ENCODE measurements at places on chromosomes 6 and 20.

DNA sequence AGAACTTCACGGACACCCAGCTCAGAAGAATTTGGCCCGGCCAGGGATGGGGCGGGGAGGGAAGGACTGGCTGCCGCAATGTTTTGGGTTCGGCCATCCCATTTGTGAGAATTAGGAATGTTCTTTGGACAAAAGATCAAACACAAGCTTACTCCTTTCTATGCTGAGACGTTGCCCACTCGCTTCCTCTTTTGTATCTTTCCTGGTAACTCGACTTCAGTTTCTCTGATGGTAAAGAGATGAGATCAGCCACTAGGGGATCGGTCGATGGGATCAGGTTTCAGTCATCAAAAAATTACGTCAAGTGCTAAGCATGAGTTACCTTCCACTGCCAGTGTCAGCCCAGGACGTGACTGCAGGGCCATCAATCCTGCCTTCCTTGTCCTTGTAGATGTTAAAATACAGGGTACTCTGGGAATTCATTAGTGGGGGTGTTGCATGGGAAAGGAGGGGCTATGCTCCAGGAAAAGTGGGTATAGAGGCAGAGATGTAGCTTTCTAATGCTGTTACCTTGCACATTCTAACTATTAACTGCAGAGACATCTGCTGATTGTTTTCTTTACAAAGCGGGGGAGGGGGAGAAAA, 190.2 kb downstream of the TSHZ2 start:
- H3K4me1 ChIP-seq = no peaks in the 10 kb centered on the region
- peak; percentile 61 for DNase-seq
- H3K4me3 ChIP-seq = no peak overlapping the region
- H3K27me3 ChIP-seq = no peaks in the 10 kb centered on the region

DNA sequence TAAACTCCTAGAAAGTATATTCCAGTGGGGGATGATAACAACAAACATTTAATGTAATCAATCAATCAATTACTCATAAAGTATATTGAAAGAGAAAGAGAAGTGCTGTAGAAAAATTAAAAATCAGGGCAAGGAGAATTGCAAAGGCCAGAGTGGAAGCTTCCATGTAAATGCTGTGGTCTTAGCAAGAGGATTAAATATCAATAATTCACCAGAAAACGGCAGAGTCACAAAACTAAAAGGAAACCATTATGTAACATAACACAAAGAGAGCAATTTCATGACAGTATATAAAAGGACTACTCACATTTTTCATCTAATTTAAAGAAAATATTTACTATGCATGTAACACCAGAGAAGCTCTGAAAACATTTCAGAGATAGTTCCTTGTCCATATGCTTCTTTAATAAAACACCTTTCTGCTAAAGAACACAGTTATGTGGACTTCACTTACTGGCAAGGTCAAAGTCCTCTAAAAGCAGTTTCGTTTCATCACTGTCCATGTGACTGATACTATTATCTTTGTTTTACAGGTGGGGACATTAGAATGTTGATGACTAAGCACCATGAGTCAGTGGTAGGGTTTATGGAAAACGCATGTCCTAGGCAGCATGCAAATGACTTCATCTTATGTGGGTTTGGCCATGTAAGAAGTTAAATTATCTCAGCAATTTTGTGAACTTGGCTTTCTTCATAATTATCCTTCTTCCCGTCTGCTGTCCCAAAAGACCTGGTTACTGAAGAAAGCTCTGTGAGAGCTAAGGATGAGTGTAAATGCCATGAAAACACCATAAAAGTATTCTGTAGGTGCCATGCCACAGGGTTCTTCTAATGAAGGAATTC, 185.8 kb upstream of the TENT5A start:
- peaks cover 9% of the 10 kb centered on the region for H3K4me1 ChIP-seq
- no peak for DNase-seq
- no peak overlapping the region for H3K4me3 ChIP-seq
- H3K27me3 ChIP-seq = no peaks in the 10 kb centered on the region
- no peak overlapping the region for H3K27ac ChIP-seq

GRCh38 chr20:50744143-50744792, 12.9 kb downstream of the PARD6B start:
- no peak for DNase-seq
- peaks cover 20% of the 10 kb centered on the region for H3K4me1 ChIP-seq
- no peaks in the 10 kb centered on the region for H3K36me3 ChIP-seq
- peak overlapping the region; percentile 81 for H3K27ac ChIP-seq
- H3K27me3 ChIP-seq = no peaks in the 10 kb centered on the region

GRCh38 chr6:11315743-11316437, 83.4 kb upstream of the NEDD9 start:
- H3K27me3 ChIP-seq = no peaks in the 10 kb centered on the region
- no peak for DNase-seq
- H3K4me3 ChIP-seq = no peak overlapping the region
- H3K4me1 ChIP-seq = no peaks in the 10 kb centered on the region
- H3K36me3 ChIP-seq = no peaks in the 10 kb centered on the region
- H3K27ac ChIP-seq = peak overlapping the region; percentile 62

DNA sequence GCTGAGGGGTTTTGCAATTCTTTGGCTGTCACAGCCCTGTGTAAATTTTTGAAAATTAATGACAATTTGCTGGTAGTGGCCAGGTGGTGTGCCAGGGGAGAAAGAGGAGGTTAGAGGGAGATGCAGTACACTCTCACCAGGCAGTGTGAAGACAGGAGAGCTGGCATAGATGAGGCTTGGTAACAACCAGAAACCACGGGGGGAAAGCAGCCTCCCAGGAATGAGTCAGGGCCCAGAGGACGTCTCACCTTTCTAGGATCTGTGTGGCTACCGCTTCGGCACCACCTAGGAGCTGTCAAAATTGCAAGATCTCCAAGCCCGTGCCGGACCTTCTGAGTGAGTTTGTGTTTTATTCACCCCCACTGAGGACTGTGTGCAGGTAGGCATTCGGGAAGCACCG, 171.4 kb downstream of the PACRG start:
- H3K4me3 ChIP-seq = no peak overlapping the region
- no peaks in the 10 kb centered on the region for H3K27me3 ChIP-seq
- H3K27ac ChIP-seq = no peak overlapping the region
- no peak for DNase-seq
- no peaks in the 10 kb centered on the region for H3K36me3 ChIP-seq

DNA sequence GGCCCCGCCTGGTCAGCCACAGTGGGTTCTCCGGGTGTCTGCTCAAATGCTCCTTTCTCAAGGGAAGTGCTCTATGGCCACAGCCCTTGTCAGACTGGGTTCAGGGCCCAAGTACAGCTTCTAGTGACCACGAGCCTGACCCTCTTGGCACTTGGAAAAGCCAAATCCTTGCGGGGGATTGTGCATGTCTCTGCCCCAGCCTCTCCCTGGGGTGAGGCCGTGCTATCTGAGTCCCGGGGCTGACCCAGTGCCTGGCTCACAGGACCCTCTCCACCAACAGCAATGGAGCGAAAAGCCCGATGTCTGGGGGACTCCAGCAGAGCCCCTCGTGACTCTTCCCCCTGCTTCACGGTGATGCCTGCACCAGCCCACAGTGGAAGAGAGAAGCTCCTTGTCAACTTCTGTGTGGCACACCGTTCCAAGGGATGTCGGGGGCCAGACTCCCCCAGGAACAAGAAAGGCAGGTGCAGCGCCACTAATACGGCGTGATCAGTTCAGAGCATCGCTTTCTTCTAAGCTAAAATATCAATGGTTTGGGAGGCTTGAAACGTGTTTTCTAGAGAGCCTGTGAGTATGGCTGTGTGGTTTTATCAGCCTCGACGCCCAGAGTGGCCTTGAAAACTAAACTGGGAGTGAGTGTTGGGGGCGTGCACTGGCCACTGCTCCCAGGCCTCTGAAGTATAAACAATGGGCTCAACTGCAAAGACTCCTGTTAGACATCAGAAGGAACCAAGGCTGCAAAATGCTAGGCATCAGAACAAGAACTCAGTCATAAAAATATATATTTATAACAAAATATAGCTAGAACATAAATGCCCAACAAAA, 51.9 kb downstream of the DLL1 start:
- H3K27me3 ChIP-seq = no peaks in the 10 kb centered on the region
- no peaks in the 10 kb centered on the region for H3K4me1 ChIP-seq
- no peak for DNase-seq
- no peak overlapping the region for H3K27ac ChIP-seq

DNA sequence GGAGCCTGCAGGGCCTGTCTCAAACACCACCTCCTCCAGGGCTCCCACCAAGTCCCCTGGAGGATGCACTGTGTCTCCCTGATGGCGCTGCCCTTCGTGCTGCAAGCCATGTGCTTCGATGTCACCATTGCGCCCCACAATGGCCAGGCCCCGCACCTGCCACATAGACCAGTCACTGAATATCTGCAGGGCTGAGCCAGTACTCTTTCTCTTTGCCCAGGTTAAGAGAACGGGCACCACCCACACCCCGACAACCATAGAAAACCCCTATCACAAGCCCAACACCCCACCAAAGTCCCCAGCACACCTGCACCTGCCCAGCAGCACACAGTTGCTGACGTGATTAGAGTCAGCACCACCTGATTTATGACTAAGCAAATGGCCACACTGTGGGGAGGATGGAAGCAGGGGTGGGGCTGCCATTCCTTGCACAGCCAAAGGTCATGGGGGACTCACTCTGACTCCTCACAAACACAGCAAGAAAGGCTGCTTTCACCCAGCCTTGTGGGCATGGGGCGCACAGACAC, 104.3 kb downstream of the SLC23A2 start:
- no peaks in the 10 kb centered on the region for H3K27me3 ChIP-seq
- H3K27ac ChIP-seq = no peak overlapping the region
- no peaks in the 10 kb centered on the region for H3K4me1 ChIP-seq
- no peak overlapping the region for H3K4me3 ChIP-seq
- peaks cover 7% of the 10 kb centered on the region for H3K36me3 ChIP-seq

DNA sequence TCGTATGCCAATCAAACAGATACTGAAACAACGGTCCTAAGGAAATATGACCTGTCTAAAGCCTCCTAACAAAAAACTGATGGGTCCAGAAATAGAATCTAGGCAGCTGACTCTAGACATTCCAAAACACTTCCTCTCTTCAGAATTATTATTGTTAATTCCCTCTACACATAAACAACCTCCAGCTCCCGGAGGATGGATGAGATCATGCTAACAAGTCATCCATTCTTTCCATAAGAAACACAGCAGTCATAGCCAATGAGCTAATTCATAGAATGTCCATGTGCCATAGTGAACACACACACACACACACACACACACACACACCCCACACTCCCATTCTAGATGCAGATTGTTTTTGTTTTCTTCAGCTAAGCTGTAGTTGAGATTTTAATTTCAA, 44.3 kb downstream of the HDGFL1 start:
- H3K27me3 ChIP-seq = no peaks in the 10 kb centered on the region
- H3K4me1 ChIP-seq = no peaks in the 10 kb centered on the region
- no peaks in the 10 kb centered on the region for H3K36me3 ChIP-seq
- H3K4me3 ChIP-seq = no peak overlapping the region

DNA sequence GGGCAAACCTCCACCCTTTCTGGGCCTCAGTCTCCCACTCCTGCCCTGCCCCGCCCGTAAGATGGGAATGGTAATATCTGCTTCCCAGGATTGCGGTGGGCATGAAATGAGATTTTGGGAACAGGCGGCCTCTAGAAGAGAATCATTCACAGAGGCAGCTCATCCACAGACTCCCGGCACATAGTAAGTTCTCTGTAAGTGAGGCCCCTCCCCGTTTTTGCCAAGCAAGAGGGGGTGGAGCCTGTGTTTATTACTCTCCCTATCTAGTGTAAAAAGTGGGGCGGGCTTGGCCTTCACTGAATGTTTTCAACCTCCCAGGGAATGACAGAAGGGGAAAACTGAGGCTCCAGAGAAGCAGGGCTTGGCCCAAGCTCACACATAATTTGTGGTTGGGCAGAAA, 20.0 kb downstream of the SUN5 start:
- H3K36me3 ChIP-seq = no peaks in the 10 kb centered on the region
- peaks cover 26% of the 10 kb centered on the region for H3K4me1 ChIP-seq
- DNase-seq = no peak
- no peaks in the 10 kb centered on the region for H3K27me3 ChIP-seq
- no peak overlapping the region for H3K4me3 ChIP-seq

DNA sequence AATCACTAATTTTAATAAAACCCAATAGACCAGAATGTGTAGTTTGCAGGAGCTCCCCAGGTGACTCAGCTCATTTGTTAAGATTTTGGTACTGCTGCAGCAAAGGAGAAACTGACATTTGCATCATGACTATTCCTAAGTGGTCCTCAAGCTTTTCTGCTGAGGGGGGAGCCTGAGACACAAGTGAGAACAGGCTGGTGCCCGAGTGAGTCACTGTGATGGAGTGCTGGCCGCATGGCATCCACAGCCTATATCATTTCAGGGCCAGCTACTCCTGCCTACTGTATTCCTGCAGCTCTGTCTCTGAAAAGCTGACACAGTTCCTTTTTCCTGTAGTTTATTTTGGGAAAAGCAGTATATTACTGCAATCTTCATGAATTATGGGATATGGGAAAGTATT, 113.7 kb upstream of the ENPP5 start:
- no peaks in the 10 kb centered on the region for H3K36me3 ChIP-seq
- no peak overlapping the region for H3K27ac ChIP-seq
- DNase-seq = no peak
- no peaks in the 10 kb centered on the region for H3K4me1 ChIP-seq

DNA sequence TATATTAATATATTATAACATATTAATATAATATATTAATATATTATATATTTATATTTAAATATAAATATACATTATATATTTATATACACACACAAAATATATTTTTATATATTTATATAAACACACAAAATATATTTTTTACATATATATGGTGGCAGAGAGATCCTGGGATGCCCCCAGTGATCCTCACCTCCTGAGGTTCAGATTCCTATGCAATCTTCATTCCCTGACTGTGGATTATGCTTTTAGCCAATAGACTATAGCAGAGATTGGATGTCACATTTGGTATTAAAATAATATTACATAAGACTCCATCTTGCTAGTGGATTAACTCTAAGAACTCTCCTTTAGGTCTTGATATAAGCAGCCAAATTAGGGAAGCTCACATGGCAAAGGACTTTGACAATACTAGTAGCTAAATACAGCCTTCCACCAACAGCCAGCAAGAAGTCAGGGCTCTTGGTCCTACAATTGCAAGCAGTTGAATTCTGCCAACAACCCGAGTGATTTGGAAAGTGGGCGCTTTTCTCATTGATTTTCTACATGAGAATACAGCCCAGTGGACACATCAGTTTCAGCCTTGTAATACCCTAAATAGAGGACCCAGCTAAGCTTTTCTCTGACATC, 681.0 kb downstream of the C6orf118 start:
- no peaks in the 10 kb centered on the region for H3K4me1 ChIP-seq
- H3K27me3 ChIP-seq = no peaks in the 10 kb centered on the region
- H3K36me3 ChIP-seq = no peaks in the 10 kb centered on the region
- DNase-seq = no peak

GRCh38 chr20:36463212-36464061, 77.9 kb upstream of the MYL9 start:
- no peaks in the 10 kb centered on the region for H3K36me3 ChIP-seq
- DNase-seq = no peak
- H3K4me3 ChIP-seq = peak overlapping the region; percentile 63
- no peaks in the 10 kb centered on the region for H3K4me1 ChIP-seq
- H3K27ac ChIP-seq = peak overlapping the region; percentile 94
- no peaks in the 10 kb centered on the region for H3K27me3 ChIP-seq

- no peaks in the 10 kb centered on the region for H3K27me3 ChIP-seq
- H3K36me3 ChIP-seq = no peaks in the 10 kb centered on the region
- H3K4me1 ChIP-seq = no peaks in the 10 kb centered on the region
- no peak for DNase-seq
- H3K27ac ChIP-seq = no peak overlapping the region
Observed at GRCh38 chr6:75842191-75842590, 93.2 kb downstream of the MYO6 start.

GRCh38 chr6:56292505-56293181, 45.3 kb upstream of the COL21A1 start:
- H3K27ac ChIP-seq = no peak overlapping the region
- H3K4me3 ChIP-seq = no peak overlapping the region
- no peaks in the 10 kb centered on the region for H3K27me3 ChIP-seq
- H3K36me3 ChIP-seq = no peaks in the 10 kb centered on the region

Data from tibial nerve (tissue), 4 donors.